ENCODE measurements at places on chromosomes 2 and 18. TPM values are rescaled to one million over a fixed set of nuclear protein-coding genes. Genes with fewer than 3 reads are reported as not detected.

ANKRD30BL gene
- total RNA-seq: not detected

- DNase-seq: no peak
Observed at GRCh38 chr2:24073816-24074215, 2.3 kb downstream of the SF3B6 start.

DNA sequence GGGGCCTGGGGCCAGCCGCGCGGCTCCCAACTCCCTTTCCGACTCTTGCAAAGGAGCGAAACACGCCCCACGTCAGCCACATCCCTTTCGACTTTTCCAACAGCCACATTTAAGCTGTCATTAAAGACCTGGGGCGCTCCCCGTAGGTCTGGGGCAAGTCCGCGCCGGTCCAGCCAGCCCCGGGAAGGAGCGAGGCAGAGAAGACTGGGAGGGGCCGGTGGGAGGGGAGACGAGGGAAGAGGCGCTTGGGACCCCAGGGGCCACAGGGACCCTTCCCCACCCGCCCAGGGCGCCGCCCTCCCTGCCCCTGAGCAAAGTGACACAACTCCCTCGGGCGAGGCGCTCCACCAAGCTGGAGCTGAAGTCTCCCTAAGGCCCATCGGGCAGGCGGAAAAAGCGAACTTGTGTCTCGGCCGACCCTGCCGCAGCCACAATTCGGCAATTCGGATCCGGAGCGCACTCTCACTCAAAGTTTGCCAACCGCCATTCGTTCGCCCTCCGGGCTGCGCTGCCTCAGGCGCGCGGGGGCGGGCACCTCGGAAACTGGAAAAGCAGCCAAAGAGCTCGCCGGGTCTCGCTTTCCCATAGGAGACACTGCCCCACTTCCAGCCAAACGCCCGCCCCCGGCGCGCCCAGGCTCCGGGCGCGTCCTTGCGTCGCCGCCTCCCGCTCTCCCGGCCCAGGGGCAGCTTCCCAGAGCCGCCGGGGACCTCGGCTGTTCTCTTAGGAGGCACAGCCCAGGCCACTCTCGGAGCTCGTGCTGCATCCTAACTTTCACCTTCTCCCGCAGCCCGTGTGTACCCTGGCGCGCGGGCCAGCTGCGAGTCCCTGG, 1.1 kb upstream of the KCTD1 start:
- DNase-seq: peak; percentile 68

GRCh38 chr18:76970770-76971559, 148.6 kb downstream of the ZNF236 start:
- DNase-seq: no peak

- DNase-seq: no peak
Observed at GRCh38 chr2:161068670-161069069, 91.6 kb upstream of the TANK start.

- DNase-seq: no peak
Observed at GRCh38 chr2:156947261-156947660, 310.2 kb upstream of the GALNT5 start.

DNA sequence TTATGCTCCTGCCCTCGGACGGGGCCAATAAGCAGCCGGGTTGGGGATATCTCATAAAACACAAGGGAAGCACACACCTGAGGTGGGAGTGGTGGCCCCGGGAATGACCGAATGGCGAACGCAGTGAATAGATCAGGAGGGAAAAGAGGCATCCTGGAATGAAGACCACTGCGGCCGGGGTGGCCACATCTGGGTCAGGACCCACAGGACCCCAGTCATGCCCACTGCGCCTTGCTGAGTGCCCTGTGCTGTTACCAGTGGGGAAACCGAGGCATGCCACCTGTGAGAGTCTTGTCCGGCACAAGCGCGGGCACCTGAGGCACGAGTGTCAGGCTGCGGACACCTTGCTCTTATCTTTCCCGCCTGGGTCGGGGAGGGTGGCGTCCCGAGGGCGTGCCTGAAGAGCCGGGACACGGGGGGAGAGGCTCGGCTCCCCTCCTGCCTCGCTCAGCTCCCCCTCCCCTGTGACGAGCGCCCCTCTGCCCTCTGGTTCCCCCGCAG, 1.6 kb downstream of the PDCD1 start:
- no peak for DNase-seq

SRSF7 gene
- total RNA-seq: 44.3 TPM

DNA sequence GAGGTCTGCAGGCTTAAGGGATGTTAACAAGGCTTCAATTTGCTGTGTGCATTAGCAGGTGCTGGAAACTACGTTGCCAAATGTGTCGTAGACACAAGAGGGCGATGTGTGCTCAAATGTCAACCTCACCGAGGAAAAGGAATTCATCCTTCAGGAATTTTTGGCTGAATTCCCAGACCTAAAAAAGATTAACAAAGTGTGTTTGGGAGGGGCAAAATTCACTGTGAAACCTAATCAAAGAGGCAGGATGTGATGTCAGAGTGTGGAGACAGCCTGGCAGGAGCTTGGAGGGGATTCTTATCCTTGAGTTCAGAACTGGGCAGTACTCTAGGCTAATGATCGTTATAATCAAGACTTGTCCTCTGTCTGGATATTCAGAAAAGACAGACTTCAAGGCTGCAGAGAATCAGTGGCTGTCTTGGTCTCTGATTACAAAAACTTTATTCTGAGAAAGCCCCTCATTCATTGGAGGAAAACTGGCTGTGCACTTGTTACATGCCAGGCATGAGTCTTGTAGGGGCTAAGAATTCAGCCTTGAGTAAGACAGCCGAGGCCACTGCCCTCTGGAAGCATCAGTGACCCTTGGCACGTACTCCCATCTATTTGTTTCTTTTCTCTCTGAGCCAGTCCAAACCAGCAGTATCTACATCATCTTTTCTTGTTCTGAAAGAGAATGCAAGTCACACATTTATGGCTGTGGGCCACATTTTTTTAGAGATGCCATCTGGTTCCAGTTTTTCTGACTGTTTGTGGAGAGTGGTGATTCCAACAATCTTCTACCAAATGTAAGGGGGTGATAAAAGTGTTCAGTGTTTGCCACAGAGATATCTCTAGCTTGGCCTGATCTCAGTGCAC, 18.7 kb upstream of the SCYGR1 start:
- DNase-seq: peak; percentile 83

DNA sequence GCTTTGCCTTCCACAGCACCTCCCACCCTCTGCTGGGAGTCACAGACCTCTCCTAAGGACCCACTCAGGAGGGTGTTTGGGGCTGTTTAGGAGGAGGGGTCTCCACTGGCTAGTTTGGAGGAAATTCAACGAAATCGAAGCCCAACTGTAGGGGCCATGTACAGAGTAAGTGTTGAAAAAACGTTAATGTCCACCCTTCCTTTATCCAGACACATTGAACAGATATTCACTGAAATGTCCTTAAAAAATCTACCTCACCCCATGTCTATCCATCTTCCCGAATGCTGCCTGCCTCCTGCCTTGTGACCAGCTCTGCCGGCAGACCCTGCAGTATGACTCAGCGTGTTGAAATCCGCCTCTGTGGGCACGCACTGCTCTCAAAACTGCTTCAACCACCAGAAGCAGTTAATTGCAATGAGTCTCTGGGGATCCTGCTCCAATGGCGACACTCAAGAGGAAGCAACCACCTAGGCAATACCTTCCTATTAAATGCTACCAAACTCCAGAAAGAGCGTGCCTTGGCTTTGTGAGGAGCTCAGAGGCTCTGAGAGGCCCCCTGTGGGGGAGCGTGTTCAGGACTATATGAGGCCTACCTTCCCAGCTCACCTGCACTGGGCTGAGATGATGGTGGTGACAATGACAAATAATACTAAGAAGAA, 61.4 kb upstream of the RTN4 start:
- peak; percentile 91 for DNase-seq

DNA sequence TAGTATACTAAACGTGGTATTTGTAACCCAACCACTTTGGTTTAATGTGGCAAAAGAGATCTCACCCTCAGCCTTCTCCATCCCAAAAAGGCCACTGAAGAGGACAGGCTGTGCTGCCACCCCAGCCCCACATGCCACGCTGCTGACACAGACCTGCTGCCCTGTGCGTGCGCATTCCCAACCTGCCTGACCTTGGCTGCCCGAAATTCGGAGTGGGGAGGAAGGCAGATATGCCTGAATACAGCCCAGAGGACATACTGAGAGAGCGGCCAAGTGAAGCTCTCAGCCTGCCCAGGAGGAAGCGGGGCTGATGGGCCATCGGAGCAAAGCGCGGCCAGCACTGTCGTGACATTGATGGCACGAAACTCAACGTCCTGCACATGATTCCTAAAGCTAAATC, 70.0 kb downstream of the HDAC4 start:
- peak; percentile 51 for DNase-seq

WDR43 gene
- 17.8 TPM for total RNA-seq

ANKRD53 gene
- total RNA-seq: 1.7 TPM

DNA sequence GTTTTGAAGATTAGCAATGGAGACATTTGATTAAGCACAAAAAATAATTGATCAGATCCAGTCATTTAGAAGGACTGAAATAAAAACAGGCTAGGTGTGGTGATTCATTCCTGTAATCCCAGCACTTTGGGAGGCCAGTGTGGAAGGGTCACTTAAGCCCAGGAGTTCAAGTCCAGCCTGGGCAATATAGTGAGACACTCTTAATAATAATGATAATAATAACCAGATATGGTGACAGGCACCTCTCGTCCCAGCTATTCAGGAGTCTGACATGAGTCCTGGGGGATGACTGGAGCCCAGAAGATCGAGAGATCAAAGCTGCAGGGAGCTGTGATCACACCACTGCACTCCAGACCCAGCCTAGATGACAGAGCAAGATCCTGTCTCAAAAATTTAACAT, 3.5 kb upstream of the FN1 start:
- DNase-seq: no peak

- no peak for DNase-seq
Observed at GRCh38 chr2:8877332-8877731, 39.9 kb upstream of the KIDINS220 start.

DNA sequence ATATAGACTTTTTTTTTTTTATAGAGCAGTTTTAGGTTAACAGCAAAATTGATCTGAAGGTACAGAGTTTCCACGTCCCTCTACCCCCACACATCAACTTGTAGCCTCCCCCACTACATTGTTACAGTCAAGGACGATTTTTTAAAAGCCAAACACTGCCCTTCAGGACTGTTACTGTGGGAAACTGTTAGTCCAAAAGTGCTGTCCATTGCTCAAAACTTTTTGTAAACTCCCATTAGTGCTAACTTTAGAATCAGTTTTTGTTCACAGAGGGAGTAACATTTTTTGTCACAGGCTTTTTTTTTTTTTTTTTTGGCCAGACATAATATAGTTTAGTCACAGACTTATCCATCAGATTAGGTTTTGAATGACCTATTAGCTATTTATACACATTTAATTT, 24.1 kb downstream of the ELP2 start:
- no peak for DNase-seq

DNA sequence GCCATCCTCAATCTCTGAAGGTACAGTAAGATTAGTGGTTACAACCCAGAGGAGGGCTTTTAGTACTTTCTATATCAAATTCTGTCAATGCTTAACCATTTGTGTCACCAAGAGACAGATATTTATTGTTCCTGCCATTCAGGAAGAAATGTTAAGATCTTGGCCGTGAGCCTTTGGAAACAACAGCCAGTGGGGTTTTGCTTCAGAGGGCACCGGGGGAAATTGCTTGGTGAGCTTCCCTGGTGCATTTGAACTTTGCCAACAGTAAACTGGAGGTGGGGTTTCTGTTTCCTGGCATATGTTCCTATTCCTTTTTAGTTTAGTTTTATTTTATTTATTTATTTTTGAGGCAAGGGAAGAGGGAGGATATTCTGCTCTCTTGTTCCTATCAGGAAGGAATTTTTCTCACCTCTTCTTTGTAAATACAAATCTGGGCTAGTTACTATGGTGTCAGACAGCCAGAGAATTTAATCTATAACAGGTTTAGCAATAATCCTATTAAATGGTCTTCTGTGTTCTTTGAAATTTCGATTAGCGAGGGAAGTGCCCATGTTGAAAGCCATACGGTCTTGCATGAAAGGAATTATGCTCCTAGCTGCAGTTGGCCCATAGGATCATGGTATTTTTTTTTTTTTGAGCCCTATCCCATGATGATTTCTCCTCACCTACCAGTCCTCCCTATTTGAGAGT, 95.7 kb downstream of the MAIP1 start:
- DNase-seq: no peak

GRCh38 chr2:201987426-201987825, 46.2 kb upstream of the FZD7 start:
- no peak for DNase-seq

DNA sequence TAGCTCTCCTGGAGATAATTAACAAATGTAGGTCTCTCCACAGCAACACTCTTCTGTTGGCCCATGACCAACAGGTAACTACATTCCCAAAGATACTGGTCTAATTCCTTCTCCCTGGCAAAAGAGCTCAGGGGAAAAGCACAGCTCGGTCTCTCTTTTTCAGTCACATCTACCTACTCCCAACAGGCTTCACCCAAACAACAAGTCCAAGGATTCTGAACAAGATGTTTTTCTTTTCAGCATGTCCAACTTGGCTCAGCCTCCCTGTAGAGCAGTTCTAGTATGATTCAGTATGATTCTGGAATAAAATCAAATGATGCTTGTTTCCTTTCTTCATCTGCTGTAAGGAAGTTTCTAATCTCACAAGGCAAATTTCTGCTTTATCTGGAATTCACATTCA, 1704.8 kb upstream of the PIK3C3 start:
- DNase-seq: no peak

DNA sequence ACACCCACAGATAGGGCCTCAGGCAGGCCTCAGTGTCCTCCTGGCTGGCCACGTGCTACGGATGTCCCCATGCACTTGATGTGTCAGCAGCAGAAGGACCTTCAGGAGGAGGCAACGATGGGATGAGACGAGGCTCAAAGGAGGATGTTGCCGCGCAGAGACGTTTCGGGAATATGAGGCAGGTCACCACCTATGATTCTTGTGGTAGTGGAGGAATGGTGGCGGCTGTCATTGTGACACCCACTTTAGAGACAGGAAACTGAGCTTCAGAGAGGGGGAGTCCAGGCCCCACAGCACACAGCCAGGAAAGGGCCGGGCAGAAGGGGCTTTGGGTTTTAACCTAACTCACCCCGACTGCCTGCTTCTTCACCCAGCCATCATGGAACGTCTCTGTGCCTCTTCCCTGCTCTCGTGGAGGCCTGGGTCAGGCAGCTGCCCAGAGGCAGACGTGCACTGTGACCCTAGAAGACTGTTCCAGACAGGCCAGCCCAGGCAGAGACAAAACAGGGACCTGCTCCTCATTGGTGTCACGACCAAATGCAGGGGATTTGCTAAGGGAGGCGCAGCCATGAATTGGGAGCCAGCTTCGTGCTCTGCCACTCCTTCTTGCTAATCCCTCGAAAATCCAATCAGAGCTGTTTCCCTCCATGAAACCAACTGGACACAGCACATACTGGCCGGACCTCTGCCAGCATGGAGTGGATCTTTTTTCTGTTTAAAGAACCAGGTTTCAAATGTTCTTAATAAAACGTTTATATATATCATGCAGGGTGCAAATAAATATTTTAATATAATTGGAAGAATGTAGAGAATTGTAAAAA, 169.2 kb downstream of the ASB1 start:
- peak; percentile 54 for DNase-seq

CETN1 gene
- not detected for total RNA-seq

GRCh38 chr18:30903566-30903965, 139.0 kb downstream of the DSC3 start:
- no peak for DNase-seq

GRP gene
- total RNA-seq: not detected

CHRNG gene
- not detected for total RNA-seq

GRCh38 chr2:150591496-150592285, 104.2 kb upstream of the RND3 start:
- no peak for DNase-seq

All from right atrium auricular region (tissue), 2 donors.